WTC11 (cell line): ENCODE measurements at places on chromosomes 11 and 22. TPM values are rescaled to one million over a fixed set of nuclear protein-coding genes. Genes with fewer than 3 reads are reported as not detected.

OR51B5 gene
- total RNA-seq = 0.26 to 0.37 TPM in 2 of 3 replicates, not detected in the other

SLC25A45 gene
- 1.5 to 2.5 TPM (median 1.7 TPM) in 3 replicates for total RNA-seq

DNA sequence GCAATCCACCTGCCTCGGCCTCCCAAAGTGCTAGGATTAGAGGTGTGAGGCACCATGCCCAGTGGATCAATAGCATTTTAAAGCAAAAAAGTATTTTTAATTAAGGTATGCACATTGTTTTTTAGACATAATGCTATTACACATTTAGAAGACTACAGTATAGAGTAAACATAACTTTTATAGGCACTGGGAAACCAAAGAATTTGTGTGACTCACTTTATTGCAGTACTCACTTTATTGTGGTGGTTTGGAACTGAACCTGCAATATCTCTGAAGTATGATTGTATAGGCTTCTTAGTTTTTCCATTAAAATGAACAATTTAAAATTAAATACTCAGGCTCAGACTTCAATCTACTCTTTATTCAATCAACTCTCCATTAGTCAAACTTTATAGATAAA, 17.5 kb upstream of the CD3E start:
- no peaks in the 10 kb centered on the region for H3K36me3 ChIP-seq
- DNase-seq = no peak
- H3K27me3 ChIP-seq = peaks cover 33% of the 10 kb centered on the region
- H3K27ac ChIP-seq = no peak overlapping the region
- no peak overlapping the region for H3K4me3 ChIP-seq
- no peaks in the 10 kb centered on the region for H3K4me1 ChIP-seq

- H3K27me3 ChIP-seq = no peaks in the 10 kb centered on the region
- DNase-seq = no peak
Measured at GRCh38 chr22:17587629-17588028, 24.3 kb downstream of the SLC25A18 start.

DNA sequence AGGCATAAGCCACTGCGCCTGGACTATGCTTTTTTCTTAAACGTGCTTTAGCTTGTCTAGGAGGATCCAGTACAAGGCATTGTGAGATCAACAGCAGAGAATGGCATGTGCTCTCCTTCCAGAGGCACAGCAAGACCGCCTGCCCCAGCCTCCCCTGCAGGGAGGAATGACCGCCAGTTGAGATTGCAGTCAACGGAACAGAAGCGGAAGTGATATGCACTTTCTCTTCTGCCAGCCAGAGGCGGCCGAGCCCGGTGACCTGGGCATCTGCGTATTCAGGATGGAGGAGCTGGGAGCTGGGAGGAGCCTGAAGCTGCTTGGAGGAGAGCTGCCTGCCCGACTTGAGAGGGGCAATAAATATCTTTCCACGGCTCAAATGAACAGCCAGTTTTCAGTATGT, 243.0 kb downstream of the CTTN start:
- no peaks in the 10 kb centered on the region for H3K27me3 ChIP-seq
- no peak overlapping the region for H3K4me3 ChIP-seq
- no peaks in the 10 kb centered on the region for H3K36me3 ChIP-seq
- peaks cover 72% of the 10 kb centered on the region for H3K4me1 ChIP-seq
- peak; percentile 34 for DNase-seq
- peak overlapping the region; percentile 79 for H3K27ac ChIP-seq

GRCh38 chr11:115272925-115273324, 231.3 kb downstream of the CADM1 start:
- no peak overlapping the region for H3K4me3 ChIP-seq
- H3K27ac ChIP-seq = no peak overlapping the region
- DNase-seq = no peak
- H3K4me1 ChIP-seq = peaks cover 9% of the 10 kb centered on the region
- no peaks in the 10 kb centered on the region for H3K36me3 ChIP-seq

RASSF10 gene
- total RNA-seq = 2.6 to 3.2 TPM (median 2.9 TPM) in 3 replicates

HOATZ gene
- total RNA-seq = not detected in 3 replicates

NF2 gene
- total RNA-seq = 56.2 to 56.9 TPM (median 56.8 TPM) in 3 replicates

CDON gene
- total RNA-seq = 33.0 to 34.1 TPM (median 33.3 TPM) in 3 replicates

GAS2L1 gene
- 15.3 to 19.9 TPM (median 15.6 TPM) in 3 replicates for total RNA-seq

DNA sequence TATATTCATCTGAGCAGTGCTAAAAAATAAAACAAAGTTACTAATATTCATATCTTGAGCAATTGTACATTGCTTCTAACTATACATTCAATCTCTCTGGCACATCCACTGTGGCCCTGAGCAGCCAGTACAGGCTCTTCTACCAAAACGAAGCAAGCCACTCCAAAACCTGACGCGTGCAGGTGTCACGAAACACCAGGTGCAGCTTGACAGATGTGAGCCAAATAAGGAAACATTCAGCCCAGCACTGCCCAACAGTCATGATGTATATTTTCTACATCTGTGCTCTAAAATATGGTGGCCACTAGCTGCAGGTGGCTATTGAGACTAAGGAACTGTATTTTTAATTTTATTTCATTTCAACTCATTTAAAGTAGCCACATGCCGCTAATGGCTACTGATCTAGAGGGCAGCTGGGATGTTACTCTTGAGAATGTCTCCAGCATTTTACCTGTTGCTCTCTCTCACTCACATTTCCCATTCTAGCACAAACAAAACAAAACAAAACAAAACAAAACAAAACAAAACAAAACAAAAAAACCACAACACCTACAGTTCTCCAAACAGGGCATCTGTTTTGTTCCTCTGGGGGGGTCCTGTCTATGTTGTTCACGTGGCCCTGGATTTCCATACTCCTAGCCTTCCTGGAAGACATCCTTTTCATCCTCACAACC, 77.7 kb downstream of the LARGE1 start:
- H3K27ac ChIP-seq = peak overlapping the region; percentile 86
- peaks cover 84% of the 10 kb centered on the region for H3K4me1 ChIP-seq
- no peak for DNase-seq

GRCh38 chr11:85828640-85828978, 17.7 kb upstream of the SYTL2 start:
- no peak overlapping the region for H3K27ac ChIP-seq
- H3K4me3 ChIP-seq = no peak overlapping the region
- no peak for DNase-seq
- peaks cover 4% of the 10 kb centered on the region for H3K27me3 ChIP-seq

ETS1 gene
- total RNA-seq = 25.3 to 33.1 TPM (median 27.2 TPM) in 3 replicates

RPS6KB2 gene
- total RNA-seq = 44.3 to 54.7 TPM (median 50.2 TPM) in 3 replicates

DNA sequence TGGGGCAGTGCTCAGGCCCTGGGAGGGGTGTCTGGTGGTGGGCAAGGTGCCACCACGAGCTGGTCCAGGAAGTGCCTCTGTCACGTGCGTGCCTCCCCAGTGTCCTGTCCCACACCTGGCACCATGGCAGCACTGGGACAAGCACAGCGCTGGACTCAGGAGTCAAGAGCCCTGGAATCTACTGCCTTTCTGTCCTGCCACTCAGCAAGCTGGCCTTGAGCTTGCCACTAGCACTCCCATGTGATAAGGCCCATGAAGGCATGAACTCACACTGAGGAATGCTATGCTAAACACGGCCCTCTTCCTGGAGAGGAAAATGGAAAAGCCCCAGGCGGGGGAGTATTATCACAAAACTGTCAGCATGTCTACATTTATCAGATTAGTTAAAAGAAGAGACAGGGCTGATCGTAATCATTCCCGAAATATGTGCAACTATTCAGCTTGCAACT, 50.7 kb upstream of the SLC35C1 start:
- no peak overlapping the region for H3K27ac ChIP-seq
- DNase-seq = no peak
- H3K4me1 ChIP-seq = peaks cover 40% of the 10 kb centered on the region
- H3K36me3 ChIP-seq = no peaks in the 10 kb centered on the region
- H3K4me3 ChIP-seq = no peak overlapping the region

DNA sequence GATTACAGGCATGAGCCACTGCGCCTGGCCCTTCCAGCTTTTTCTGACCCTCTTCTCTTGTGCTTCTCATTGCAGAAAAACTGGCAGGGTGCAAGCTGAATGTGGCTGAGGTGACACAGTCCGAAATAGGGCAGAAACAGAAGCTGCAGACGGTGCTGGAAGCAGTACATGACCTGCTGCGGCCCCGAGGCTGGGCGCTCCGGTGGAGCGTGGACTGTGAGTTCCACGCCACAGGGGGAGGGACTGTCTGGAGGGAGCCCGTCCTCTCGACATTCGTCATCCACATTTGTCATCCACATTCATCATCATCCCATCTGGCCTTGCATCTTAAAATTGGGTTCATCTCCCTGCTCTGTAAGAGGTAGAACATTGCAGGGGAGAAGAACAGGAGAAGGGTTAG, 49.3 kb upstream of the PARVG start:
- H3K36me3 ChIP-seq = peaks cover 23% of the 10 kb centered on the region
- H3K4me3 ChIP-seq = no peak overlapping the region
- no peak overlapping the region for H3K27ac ChIP-seq
- peaks cover 13% of the 10 kb centered on the region for H3K27me3 ChIP-seq

DNA sequence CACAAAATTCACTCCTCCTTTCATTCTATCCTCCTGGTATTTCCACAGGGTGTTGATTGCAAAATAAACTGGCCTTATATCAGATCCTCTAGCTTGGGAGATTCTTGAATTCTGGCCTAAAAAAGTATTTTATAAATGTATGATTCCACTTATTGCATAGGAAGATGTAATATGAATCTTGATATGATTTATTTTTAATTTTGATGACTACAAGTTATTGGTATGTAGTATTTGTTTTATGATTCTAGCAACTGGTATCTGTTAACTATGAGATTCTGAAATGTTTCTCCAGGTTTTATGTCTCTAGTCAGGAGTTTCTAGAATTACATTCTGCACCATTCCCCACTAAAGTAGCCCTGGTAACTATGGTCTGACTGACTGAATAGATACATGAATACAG, 373.9 kb upstream of the C11orf87 start:
- peaks cover 18% of the 10 kb centered on the region for H3K4me1 ChIP-seq
- H3K27me3 ChIP-seq = no peaks in the 10 kb centered on the region
- no peak for DNase-seq
- no peaks in the 10 kb centered on the region for H3K36me3 ChIP-seq

YPEL4 gene
- total RNA-seq = 0.15 to 0.30 TPM in 2 of 3 replicates, not detected in the other

DNA sequence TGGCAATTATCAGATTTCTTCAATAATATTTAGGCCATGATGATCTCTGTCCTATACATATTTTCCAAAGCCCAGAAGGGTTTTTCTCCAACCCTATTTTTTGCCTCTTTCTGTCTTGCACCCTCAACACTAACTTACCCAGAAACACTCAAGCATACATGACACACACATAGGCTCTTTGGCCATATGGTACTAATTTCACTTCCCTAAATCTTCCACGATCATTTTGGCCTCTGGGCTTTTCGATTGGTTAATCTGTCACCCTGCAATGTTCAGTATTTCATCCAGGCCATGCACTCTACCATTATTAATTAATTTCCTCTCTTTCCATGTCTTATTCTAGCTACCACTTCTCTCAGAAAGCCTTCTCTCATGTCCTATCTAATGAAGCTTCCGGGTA, 59.8 kb downstream of the LUZP2 start:
- no peaks in the 10 kb centered on the region for H3K36me3 ChIP-seq
- peaks cover 13% of the 10 kb centered on the region for H3K4me1 ChIP-seq
- H3K4me3 ChIP-seq = no peak overlapping the region
- H3K27ac ChIP-seq = no peak overlapping the region
- H3K27me3 ChIP-seq = no peaks in the 10 kb centered on the region

CLMP gene
- 14.3 to 20.0 TPM (median 18.2 TPM) in 3 replicates for total RNA-seq

TRAPPC4 gene
- total RNA-seq = 65.1 to 75.7 TPM (median 65.5 TPM) in 3 replicates

GRCh38 chr11:113261709-113262475, 52.5 kb upstream of the TTC12 start:
- no peak overlapping the region for H3K4me3 ChIP-seq
- no peaks in the 10 kb centered on the region for H3K36me3 ChIP-seq
- DNase-seq = no peak
- peaks cover 2% of the 10 kb centered on the region; the same call in 1 of the 2 replicates for H3K4me1 ChIP-seq
- no peak overlapping the region for H3K27ac ChIP-seq

MISFA gene
- 2.3 to 3.2 TPM (median 3.2 TPM) in 3 replicates for total RNA-seq

GRCh38 chr11:127651888-127652221, 651.3 kb upstream of the KIRREL3 start:
- H3K4me1 ChIP-seq = peaks cover 8% of the 10 kb centered on the region
- no peak overlapping the region for H3K27ac ChIP-seq
- peaks cover 6% of the 10 kb centered on the region; the same call in 1 of the 2 replicates for H3K27me3 ChIP-seq
- peaks cover 4% of the 10 kb centered on the region; the same call in 1 of the 2 replicates for H3K36me3 ChIP-seq
- H3K4me3 ChIP-seq = no peak overlapping the region

OR8G1 gene
- not detected in 3 replicates for total RNA-seq

DDIAS gene
- total RNA-seq = 21.7 to 28.7 TPM (median 22.0 TPM) in 3 replicates

GRCh38 chr11:67266449-67267187, at the start of gene GRK2:
GRK2 (plus strand) TSS chr11:67266473; CDS start chr11:67266700, 227 bp downstream.
- H3K27me3 ChIP-seq = peaks cover 25% of the 10 kb centered on the region
- no peaks in the 10 kb centered on the region for H3K36me3 ChIP-seq
- H3K4me3 ChIP-seq = peak within 1 kb of the TSS; percentile 93
- peak within 1 kb of the TSS; percentile 80 for H3K27ac ChIP-seq
- no peak for DNase-seq
